ENCODE measurements at places on chromosomes 6 and 20.

GRCh38 chr6:139519571-139520031 lies 145.2 kb upstream of the CITED2 start:
- no peaks in the 10 kb centered on the region for H3K4me1 ChIP-seq
- ATAC-seq, result peak; percentile 67
- no peak overlapping the region for H3K27ac ChIP-seq
- no peaks in the 10 kb centered on the region for H3K36me3 ChIP-seq

DNA sequence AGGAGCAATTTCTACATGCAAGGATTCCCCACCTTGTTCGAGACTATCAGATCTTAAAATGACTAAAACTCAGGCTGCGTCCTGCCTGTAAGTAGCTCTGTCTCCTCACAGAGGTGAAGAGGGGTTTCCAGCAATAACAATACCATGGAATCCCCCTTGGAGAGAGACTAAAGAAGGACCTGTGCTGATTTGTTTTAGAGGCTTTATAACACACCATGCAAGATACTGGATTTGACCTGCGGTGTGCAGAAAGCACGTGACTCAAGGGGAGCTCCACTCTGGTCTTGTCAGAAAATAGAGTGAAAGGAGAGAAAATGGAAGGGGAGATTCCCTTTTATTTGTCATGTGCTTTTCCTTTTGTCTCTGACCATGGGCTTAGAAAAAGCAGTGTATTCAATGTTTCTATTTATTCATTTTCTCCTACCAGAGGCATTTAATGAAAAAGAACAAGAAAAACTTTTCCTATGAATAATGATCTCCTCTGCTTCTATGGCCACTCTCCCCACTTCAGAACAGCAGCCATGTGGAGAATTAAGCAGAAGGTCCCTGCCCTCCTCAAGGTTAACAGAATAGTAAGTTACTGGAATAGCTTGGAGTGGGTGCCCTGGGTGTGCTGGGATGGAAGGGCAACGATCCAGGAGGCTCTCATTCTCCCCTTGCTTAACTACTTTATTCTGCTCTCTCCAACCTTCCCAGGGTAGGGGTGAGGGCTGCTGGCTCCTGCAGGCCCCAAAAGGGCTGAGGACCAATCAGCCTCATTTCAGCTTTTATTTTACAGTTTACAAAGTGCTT lies 19.2 kb upstream of the MRPS10 start:
- ATAC-seq, result no peak
- H3K4me1 ChIP-seq, result no peaks in the 10 kb centered on the region
- H3K36me3 ChIP-seq, result no peaks in the 10 kb centered on the region
- no peak overlapping the region for H3K4me3 ChIP-seq
- no peak overlapping the region for H3K27ac ChIP-seq
- H3K27me3 ChIP-seq, result no peaks in the 10 kb centered on the region

- H3K27ac ChIP-seq, result no peak overlapping the region
- no peak for ATAC-seq
- H3K4me3 ChIP-seq, result no peak overlapping the region
- H3K36me3 ChIP-seq, result no peaks in the 10 kb centered on the region
These were observed 147.2 kb downstream of the DOK5 start for GRCh38 chr20:54622333-54623295.

GRCh38 chr20:23009636-23010035 lies 25.5 kb upstream of the SSTR4 start:
- no peaks in the 10 kb centered on the region for H3K4me1 ChIP-seq
- no peak overlapping the region for H3K4me3 ChIP-seq
- no peak for ATAC-seq
